ENCODE measurements at places on chromosomes 12 and 14.

DNA sequence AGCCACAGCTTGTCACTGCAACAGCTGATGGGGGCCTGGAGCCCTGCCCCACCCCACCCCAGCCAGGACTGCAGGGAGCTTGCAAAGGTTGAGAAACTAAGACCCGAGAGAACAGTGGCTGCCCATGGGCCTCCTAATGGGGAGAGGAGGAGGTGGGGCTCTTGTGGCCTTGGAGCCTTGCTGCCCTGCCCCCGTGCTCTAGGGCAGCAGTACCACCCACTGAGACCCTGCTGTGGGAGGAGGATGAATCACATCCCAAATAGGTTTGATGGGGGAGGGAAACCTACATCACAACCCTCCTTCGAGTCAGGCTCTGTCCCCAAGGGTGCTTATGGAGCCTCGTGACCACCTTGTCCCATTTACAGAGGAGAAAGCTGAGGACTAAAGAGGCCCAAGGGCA, 15.9 kb downstream of the HHIPL1 start:
- DNase-seq = no peak

DNA sequence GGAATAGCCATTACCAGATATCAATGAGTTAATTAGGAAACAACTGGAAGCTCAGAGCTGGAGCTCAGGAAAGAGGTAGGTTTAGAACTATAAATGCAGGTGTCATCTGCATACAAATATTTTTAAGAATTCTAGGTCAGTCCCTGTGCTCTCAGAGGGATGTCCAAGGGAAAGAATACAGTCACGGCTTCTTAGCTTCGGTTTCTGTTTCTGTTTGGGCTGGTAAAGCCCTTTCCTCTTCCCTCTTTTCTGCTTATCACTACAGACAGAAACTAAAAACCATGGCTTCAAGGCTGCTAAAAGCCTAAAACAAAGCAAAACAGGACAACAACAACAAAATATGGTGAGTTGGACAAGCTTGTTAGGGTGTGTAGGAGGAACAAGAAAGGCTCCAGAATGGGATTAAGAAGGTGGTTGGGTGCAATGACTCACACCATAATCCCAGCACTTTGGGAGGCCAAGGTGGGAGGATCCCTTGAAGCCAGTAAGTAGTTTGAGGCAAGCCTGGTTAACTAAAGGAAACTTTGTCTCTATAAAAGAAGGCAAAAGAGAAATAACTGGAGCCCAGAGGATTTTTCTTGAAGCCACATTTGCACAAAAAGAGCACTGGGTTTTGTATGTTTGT, 113.0 kb downstream of the SEC23A start:
- DNase-seq = no peak

DNA sequence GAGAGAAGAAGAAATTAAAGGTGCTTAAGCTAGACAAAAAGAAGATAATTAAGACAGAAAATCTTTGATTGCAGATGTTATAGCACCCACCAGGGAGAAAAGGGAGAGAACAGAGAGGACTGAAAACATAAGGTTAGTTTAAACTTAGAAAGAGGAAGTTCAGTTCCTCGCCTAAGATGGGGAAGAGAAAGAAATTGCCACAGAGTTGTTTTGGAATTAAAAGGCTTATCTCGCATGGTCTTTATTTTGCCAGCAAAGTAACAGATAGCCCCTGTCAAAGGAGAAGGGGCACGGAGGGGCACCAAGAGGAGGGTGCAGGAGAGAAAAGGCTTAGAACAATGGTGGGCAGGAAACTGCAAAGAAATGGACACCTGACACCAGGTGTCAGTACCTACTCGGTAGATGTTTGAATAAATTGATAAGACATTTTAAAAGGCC, 17.8 kb upstream of the OXA1L start:
- no peak for DNase-seq

- no peak for DNase-seq
Measured at GRCh38 chr14:21093769-21094681, 4.4 kb downstream of the ZNF219 start.

DNA sequence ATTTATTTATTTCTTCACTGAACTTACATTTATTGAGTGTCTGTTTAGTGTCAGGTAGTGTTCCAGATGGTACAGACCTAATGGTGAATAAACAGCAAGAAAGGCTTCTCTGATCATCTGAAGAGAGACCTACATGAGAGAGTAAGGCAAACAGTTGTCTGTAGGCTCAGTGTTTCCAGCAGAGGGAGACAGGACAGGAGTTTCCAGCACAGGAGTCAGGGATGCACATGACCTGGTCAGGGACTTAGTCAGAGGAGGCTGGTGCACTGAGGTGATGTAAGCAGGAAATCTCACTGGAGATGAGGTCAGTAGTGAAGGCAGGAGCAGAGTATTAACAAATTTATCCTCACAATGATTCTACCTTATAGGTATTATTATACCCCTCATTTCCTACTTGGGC, 233.2 kb downstream of the MDGA2 start:
- DNase-seq = no peak

DNA sequence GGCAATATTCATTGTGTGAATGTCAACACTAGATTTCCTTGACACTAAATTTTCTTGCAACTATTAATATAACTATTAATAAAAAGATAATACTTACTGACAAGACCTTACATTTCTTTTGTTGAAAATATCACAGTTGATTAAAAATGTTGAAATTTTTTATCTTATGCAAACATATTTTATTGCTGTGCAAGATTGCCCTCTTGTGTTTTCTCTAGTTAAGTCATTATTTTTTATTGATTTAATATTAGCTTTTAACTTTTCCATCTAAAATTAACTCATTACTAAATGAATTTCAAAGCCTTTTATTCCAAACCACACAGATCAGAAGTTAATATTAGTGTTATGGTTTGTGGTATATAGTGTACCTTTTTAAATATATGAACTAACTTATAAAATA, 11.7 kb upstream of the NAA30 start:
- no peak for DNase-seq

- no peak for DNase-seq
Measured at GRCh38 chr12:93387780-93388179, 10.1 kb downstream of the NUDT4 start.

- no peak for DNase-seq
Measured at GRCh38 chr14:44791730-44792129, 170.0 kb downstream of the KLHL28 start.

- DNase-seq = no peak
Measured at GRCh38 chr12:54338698-54339296, 13.9 kb downstream of the COPZ1 start.

- no peak for DNase-seq
Measured at GRCh38 chr12:132211816-132212215, 67.6 kb downstream of the NOC4L start.

DNA sequence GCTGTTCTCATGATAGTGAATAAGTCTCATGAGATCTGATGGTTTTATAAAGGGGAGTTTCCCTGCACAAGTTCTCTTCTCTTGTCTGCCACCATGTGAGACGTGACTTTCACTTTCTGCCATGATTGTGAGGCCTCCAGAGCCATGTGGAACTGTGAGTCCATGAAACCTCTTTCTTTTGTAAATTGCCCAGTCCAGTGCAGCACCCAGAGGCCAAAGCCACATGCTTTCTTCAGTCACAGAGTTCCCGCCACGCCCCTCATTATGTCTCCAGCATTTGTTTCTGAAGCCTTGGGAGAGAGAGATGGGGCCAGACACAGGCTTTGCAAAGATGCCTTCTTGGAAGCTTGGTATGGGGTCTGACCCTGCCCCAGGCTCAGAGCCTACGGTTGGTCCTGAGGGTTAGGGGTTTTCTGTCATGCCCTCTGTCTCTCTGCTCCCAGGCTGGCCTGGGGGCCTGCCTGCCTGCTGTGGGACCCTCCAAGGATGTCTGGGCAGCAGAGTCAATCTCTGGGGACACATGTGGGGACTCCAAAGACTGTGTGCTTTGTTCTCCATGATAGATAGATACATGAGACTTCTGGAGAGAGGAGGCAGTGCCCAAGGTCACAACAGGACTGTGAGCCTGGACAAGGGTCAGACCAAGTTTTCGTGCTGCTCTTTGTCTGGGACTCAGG, 114.1 kb upstream of the PRMT8 start:
- DNase-seq = no peak

DNA sequence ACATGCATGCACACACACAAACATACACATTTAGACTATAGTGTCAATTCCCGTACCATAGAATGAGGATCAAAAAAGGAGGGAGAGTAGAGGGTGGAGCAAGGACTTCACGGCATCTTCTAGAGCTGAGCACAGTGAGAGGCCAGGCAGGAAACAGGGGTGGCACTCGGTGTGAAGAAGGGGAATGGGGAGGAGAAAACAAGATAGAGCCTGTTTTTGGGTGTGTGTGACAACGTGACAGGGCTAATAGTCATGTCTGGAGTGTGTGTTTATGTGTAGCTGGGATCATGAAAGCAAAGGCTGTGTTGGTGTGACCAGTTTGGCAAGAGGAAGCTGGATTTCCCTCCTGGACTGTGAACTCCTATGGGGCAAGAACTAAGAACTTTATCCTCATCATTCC, 9.9 kb upstream of the ACVR1B start:
- no peak for DNase-seq

GRCh38 chr14:101496776-101497683, 64.3 kb upstream of the DIO3 start:
- DNase-seq = no peak

GRCh38 chr12:12600659-12601058, 11.0 kb upstream of the CREBL2 start:
- DNase-seq = no peak

GRCh38 chr14:58738189-58738836, 100.6 kb downstream of the DACT1 start:
- no peak for DNase-seq

DNA sequence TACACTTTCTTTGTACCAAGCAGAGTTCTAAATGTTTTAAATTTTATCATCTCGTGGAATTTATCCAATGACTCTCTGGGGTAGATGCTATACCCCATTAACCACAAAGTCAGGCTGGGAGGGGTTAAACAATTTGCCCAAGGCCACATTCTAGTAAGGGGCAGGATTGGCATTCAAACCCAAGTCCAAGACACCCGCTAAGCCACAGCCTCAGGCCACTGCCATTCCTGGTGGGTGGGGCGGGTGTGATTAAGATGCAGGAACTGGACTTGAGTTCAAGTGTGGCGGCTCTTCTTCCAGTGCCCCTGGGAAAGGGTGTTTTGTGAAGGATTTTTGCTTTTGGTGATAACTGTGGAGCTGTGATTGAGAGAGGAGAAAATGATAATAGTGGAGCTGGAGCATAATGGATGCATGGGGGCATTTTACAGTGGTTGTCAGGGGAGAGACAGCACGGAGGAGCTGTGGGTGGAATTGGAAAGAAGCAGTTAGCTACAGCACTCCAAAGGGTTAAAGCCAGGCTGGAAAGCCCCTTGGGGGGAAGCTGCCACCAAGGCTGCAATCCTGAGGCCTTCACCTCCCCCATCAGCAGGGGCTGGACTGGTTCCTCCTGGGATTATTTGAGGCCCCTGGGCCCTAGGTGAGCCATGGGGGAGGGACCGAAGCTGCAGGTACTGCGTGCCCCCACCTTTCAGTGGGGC, 1.0 kb upstream of the VRTN start:
- no peak for DNase-seq

- no peak for DNase-seq
Measured at GRCh38 chr14:73935666-73936065, 14.2 kb downstream of the FAM161B start.

DNA sequence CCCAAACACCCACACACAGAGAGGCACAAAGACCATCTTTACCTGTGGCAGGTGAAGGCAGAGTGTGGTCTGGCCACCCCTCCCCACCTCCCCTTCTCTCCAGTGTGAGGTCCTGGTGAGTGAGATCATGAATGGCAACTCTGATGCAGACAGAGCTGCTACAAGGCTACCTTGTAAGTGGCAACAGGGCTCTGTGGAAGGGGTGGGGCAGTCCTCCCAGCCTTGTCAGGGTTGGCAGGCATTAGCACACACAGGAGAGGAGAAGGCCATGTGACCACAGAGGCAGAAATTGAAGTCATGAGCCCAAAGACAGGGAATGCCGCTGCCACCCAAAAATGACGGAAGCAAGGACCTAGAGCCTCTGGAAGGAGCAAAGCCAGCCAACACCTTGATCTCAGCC, 30.7 kb downstream of the VWF start:
- DNase-seq = no peak

- DNase-seq = no peak
Measured at GRCh38 chr12:104704224-104704779, 247.6 kb downstream of the CHST11 start.

DNA sequence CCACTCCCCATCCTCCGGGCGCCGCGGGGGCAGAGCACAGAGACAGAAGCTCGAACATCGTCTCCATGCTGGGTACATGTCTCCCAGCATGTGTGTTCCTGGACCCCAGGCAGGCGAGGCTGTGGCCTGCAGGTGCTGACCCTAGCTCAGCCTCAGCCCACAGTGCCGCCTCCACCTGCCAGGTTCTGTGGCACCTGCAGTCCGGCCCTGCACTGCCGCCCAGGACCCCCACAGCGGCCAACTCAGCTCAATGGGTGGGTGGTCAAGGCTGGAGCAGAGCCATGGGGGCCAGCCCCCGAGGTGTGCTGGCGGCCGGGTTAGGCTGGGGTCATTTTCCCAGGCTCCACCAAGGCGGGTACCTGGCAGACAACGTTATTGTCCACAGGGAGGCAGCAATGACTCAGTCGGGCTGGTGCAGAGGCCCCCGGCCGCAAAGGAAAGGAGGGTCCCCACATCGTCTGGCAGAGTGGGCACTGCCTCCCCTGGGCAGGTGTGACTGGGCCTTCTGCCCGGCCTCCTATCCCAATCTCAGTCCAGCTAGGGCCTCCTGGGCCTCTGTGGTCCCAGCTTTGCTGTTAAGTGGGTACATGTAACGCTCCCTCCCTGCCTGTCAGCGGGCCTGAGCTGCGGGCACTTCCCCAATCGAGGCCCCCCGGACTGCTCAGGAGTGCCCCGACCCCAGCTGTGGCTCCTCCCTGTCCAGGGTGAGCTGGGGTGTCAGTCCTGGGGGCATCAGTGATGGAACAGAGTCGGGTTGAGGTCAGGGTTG, 20.2 kb upstream of the NUDT14 start:
- DNase-seq = no peak

DNA sequence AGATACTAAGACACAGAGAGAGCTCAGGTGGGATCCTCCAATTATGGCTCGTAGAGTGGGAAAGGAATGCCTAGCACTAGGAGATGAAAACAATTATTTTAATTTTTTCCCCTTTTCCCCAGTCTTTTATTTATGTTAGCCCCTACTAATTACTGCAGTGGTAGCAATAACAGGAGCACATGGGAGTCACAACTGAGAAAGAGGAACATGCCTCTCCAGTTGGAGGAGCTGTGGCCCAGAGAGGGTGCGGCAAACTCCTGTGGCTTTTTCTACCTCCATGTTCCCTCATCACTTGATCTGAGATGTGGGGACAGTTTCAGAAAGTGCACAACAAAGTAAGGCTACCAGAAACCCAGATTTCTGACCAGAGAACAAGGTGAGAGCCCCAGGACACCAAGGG, 25.9 kb upstream of the POC1B start:
- no peak for DNase-seq

DNA sequence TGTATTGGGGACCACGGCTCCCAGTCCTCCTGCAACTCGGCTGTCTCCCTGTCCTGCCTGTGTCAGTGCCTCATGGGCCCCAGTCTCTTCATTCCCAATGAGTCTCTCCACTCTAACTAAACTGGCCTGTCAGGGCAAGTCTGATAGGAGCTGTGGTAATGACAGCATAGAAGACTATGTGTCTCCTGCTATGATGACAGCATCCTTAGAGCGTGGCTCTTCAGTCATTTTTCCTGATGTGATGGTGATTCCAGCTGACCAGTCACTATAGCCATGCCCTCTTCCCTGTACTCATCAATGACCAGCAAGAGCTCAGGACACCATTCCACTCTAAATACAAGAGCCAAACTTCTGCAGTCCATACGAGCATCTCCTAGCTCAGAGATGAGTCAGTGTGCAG, 339.8 kb downstream of the PCNX1 start:
- DNase-seq = no peak

- no peak for DNase-seq
Measured at GRCh38 chr14:96502621-96503305, 581 bp downstream of the PAPOLA start.

All from naive thymus-derived CD8-positive, alpha-beta T cell (primary cell).